Neural crest cell (in vitro differentiated cells): ENCODE measurements at places on chromosomes 2 and 18.

- DNase-seq: no peak
These were observed 69.5 kb downstream of the KYNU start for GRCh38 chr2:142946941-142947340.

GRCh38 chr2:17857021-17857420 is 21.4 kb upstream of the KCNS3 start:
- DNase-seq: no peak

GRCh38 chr2:150473767-150474166 is 13.7 kb downstream of the RND3 start:
- DNase-seq: no peak

DNA sequence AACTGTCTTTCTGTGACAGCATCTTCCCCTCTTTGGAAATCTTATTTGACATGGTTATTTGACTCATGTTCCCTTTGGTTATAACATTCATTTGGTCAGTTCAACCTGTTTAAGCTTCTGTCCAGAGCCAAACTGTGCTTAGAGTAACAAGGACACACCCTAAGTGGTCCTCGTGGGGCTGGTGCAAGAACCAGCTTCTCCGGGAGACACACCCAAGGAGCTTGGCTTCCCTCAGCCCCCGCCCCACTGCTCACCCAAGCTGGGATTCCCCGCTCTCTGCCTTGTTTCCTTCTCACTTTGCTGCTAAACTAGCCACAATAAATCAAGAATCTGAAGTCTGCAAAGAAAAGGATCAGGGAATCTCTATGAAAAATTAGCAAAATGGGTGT is 1.4 kb downstream of the SCYGR3 start:
- no peak for DNase-seq

GRCh38 chr2:240836781-240837467 is 16.9 kb upstream of the KIF1A start:
- no peak for DNase-seq

GRCh38 chr18:40259115-40259835 is 1695.8 kb upstream of the PIK3C3 start:
- DNase-seq: no peak

- peak; percentile 42 for DNase-seq
These were observed 108.7 kb downstream of the DPP10 start for GRCh38 chr2:114550895-114551793.

DNA sequence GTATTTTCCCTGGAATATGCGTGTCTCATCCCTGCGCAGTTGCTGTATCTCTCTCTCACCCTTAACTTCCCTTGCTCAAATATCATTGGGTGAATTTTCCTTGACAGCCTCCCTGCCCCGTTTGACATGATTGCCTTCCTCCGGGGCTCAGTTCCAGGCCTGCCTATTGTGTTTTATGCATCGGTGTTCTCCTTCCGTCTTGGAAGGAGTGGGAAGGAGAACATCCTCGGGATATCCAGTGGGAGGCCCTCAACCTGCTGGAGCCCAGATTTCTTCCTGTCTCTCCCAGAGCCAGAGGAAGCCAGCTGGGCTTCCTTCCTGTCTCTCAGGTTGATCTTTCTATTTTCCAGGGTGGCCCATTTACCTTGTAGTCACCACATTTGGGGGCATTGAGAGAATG is 434.7 kb upstream of the HS6ST1 start:
- DNase-seq: no peak

DNA sequence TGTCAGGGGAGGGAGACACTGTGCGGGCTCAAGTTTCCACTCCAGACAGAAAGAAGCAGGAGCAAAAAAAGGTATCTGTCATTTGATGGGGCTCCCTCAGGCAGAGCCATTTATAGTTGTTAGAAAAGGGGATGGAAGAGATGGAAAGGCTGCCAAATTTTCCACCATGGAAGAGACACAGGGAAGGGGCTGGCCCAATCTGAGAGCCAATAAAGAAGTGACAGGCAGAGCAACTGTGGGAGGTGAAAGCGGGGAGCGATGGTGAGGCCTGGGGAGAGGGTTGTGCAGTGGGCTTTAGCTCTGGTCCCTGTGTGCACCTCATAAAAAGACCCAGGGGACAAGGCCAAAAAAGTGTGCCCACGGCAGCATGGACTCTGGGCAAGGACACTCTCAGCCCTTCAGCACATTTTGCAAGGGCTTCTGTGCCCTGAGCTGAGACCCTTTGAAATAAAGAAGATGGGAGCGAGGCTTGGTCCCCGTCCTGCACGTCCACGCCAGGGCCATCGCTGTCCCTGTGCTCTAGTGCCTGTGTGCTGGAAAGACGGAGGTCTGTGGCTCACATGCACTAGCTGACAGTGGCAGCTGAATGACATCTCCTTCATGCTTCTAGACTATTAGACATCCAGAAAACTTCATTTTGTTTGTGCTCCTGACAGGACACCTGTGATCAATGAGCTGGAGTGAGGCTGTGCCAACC is 456.7 kb upstream of the HS6ST1 start:
- no peak for DNase-seq

GRCh38 chr18:62721839-62722795 is 6.8 kb downstream of the PHLPP1 start:
- no peak for DNase-seq

- DNase-seq: no peak
These were observed 188.7 kb downstream of the MBD5 start for GRCh38 chr2:148209603-148210002.

DNA sequence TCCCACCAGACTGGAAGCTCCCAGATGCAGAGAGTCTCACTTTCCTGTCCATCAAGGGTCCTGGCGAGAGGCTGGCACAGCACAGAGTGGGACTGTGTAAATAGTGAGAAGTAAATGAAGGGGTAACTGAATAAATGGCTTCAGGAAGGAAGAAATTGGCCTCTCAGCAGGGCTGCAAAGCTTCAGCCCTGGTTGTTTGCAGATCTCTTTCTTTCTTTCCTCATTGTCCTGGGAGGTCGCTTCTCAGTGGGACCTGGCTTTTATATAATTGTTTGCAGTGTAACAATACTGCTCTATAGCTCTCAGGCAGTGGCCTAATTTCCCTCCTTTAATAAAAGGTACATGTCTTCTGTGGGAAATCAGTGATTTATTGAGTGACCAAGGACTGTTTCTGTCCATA is 74.9 kb upstream of the GPR45 start:
- no peak for DNase-seq

GRCh38 chr2:69089998-69090397 is 77.0 kb downstream of the ANTXR1 start:
- DNase-seq: no peak

- DNase-seq: no peak
These were observed 725 bp downstream of the SLC66A2 start for GRCh38 chr18:79950515-79951341.

DNA sequence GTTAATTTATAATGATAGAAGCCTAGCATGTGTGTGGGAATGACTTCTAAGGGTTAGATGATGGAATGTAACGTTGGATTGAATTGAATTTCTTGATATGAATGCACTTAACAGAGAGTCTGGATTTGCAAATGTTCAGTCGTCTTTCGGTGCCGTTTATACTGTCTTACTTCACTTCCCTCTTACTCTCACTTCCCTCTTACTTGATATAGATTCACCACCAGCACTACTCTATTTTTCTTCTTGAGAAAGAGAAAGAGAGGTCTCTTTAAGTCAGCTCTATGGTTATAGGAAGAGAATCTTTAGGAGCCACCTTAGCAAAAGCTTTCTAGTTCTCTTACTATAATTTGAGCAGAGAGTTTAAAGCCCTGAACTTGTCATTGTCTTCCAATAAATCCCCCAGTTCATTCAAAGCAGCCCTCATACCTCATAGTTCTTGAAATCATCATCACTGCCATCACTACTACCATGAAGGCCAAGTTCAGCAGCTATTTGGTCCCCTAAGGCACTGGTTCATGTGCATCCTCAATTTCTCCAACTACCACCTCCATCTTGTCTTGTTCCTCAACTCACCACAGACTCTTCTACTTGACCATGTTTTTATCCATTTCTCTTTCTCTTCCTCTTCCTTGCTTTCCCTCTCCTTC is 501.7 kb upstream of the TCF4 start:
- DNase-seq: no peak

GRCh38 chr18:3092727-3093126 is 79.8 kb upstream of the LPIN2 start:
- no peak for DNase-seq

- no peak for DNase-seq
These were observed 23.7 kb upstream of the PLEKHM3 start for GRCh38 chr2:208049006-208049405.

- no peak for DNase-seq
These were observed 38.9 kb upstream of the YES1 start for GRCh38 chr18:850960-851359.

DNA sequence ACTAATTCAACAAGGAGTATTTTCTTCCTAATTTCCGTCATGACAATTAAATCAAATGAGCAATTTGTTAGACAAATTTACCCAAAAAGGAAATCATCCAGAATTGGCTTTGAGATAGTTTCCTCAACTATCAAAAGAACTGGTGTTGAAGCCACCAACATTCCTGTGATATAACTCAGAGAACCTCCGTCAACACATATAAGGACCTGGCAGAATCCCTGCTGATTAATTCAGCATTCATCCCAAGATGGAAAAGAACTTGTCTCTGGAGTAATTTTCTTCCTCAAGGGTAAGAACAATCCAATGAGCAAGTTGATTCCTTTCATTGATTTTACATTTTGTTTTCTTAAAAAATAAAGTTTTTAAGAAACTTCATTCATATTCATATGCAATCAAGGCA is 62.0 kb downstream of the MBD2 start:
- DNase-seq: no peak

DNA sequence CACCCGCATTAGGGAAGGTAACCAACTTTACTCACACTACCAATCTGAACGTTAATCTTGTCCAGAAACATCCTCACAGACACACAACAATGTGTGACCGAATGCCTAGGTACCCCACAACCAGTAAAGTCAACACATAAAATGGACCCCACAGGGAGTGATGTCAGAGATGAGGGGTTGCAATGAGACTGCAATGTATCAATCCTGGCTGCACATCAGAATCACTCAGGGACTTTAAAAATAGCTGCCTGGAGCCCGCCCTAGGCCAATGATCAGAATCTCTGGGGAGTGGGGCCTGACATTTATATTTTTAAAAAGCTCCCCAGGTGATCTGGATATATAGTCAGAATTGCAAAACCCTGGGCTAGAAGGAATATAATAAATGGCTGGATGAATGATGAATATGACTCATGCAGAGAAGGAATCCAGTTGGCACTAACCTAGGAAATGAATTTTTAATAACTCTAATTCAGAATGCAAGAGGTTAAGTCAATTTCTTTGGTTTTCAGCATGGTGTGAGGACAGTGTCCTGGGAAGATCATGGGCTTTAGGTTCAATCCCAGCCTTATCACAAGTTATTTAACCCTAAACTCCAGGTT is 92.8 kb downstream of the COLEC12 start:
- DNase-seq: no peak

GRCh38 chr2:106147159-106147558 is 46.9 kb downstream of the UXS1 start:
- no peak for DNase-seq

DNA sequence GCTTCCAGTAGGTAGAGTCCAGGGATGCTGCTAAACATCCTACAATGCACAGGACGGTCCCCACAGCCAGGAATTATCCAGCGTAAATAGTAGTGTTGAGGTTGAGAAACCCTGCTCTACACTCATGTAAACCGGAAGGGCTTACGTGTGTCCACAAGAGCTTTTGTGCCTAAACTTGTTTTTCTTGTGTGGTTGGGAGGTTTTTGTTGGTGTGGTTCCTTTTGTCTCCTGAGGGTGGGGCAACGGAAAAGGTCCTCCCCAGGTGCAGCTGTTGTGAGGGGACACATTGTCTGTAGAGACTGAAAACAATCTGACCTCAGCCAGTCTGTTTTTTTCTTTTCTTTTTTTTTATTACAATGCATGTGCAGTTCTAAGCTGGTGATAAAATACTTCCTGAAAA is 72.7 kb upstream of the MGAT5 start:
- no peak for DNase-seq

GRCh38 chr18:74994502-74995418 is 214.2 kb downstream of the PTGR3 start:
- DNase-seq: no peak

GRCh38 chr2:238875471-238876231 is 27.8 kb downstream of the TWIST2 start:
- no peak for DNase-seq

DNA sequence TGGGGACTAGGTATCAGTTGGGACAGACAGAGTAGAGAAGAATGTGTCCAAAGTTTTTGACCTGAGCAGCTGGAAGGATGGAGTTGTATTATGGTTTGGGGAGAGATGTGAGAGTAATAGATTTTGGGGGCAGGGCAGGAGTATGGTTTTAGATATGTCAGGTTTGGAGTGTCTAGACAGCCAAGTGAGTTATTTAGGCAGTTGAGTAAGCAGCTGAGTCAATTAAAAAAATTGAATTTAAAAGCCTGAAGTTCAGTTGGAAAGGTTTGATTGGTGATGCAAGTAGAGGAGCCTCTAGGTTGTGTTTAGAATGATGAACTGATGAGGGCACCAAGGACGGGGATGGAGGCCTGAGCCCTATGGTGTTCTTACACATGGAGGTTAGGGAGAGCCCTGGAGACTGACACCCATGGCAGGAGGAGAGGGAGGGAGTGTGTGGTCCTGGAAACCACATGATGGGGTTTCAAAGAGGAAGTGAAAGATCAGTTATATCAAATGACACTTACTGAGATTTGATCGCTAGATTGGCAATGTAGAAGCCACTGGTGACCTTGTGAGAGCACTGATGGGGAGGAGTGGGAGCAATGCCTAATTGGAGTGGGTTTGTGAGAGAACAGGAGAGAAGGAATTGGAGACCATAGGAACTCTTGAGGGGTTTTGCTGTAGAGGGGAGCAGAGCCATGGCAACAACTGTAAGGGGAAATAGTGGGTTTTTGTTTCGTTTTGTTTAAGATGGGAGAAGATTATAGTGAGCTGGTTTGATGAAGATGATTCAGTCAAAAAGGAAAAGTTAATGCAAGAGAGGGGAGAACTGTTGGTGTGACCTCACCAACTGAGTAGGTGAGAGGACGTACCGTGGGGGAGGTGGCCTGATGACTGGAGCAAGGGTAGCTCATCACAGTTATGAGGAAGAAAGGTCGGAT is 10.3 kb downstream of the ITGA6 start:
- DNase-seq: no peak

DNA sequence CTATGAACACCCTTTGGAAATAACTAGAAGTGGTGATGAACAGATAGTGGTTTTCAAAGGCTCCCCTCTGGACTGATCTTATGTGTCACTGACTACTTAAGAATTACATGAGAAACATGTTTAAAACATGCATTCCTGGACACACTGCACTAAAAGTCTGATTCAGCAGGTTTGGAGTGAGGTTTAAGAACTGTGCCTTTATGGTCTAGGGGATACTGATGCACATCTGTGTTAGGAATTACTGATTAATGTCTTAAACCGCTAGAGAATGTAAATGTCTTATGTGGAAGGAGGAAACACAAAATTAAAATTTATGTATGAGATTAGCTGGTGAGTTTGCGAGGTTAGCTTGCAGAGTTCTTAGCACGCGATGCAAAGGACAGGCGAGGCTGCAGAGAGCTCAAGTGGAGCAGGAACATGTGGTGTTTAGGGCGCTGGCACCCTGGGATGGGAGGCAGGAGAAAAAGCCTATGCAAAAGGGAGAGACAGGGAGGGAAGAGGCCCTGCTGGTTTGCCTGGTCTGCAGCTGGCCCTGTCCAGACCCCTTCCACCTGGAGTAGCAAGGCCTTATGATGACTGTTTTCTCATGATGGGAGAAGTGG is 11.7 kb downstream of the SH3YL1 start:
- DNase-seq: no peak

GRCh38 chr2:143776526-143777297 is 647.5 kb downstream of the ARHGAP15 start:
- no peak for DNase-seq
